Frontal cortex (tissue), 4 donors: ENCODE measurements at places on chromosomes 5 and 9.

- DNase-seq, result no peak
These were observed 122.7 kb upstream of the TNC start for GRCh38 chr9:115240676-115241075.

DNA sequence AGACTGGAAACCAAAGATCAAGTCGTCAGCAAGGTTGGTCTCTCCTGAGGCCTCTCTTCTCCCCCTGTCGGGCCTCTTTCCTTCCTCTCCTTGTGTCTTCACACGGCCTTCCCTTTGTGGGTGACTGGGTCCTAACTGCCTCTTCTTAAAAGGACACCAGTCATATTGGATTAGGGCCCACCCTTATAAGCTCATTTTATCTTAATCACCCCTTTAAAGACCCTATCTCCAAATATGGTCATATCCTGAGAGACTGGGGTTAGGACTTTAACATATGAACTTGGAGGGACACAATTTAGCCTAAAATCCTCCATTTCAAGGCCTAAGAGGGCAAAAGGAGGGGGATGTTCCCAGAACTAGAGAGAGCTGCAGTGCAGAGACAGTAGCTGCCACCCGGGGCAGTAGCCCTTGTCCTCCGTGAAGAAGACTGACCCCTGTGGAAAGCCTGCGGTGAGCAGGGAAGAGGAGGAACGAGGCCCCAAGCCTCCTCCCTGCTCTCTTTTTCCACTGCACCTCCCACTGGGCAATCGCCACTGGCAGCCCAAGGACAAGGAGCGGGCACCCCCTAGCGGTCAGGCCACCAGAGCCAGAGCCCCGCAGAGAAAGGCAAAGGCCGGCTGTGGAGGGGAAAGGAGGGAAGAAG is 34.9 kb downstream of the CFAP90 start:
- peak; percentile 44 for DNase-seq

DNA sequence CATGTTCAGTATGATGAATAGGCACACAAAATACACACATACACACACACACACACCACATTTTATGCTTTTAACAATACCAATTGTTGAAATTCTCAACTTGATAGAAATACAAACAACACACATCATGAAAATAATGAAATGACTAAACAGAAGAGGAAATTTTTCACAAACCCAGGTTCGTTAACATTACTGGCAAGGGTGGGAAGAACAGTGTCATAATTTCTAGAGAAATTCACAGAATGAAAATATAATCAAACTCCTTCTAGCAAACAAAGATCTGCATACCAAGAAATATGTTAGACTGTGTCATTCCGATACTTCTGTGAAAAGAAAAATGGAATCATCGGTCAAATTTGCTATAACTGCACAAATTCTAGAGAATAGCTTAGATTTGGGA is 41.9 kb downstream of the ST8SIA4 start:
- DNase-seq, result no peak

- no peak for DNase-seq
These were observed 466.4 kb downstream of the ZNF608 start for GRCh38 chr5:124280079-124280478.

GRCh38 chr9:83154821-83155220 is 91.9 kb upstream of the RASEF start:
- DNase-seq, result no peak

GRCh38 chr5:135997673-135998335 is 31.0 kb upstream of the TGFBI start:
- DNase-seq, result no peak

- no peak for DNase-seq
These were observed 643 bp downstream of the PLEKHG4B start for GRCh38 chr5:92401-93220.

GRCh38 chr5:92378966-92379611 is 996.0 kb upstream of the ARRDC3 start:
- no peak for DNase-seq

DNA sequence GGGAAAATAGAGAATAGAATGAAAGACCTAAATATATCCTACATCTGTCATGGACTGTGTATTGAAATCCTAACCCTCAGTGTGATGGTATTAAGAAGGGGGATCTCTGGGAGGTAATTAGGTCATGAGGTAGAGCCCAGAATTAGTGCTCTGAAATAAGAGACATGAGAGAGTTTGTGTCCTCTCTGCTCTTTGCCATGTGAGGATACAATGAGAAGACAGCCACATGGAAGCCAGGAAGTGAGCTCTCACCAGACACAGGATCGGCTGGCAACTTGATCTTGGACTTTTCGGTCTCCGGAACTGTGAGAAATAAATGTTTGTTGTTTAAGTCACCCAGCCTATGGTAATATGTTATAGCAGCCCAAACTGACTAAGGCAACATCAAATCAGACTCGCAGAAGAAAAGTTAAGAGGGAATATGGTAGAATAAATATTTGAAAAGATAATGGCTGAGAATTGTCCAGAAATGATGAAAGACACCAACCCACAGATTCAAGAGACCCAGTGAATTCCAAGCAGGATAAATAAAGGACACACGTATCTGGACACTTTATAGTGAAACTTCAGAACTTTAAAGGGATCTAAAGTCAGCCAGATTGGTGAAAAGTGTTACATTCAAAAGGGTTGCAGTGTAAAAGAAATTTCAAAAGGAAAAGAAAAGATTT is 12.7 kb upstream of the SLC36A1 start:
- no peak for DNase-seq

GRCh38 chr5:172697123-172698121 is 56.4 kb downstream of the NEURL1B start:
- peak; percentile 87 for DNase-seq

DNA sequence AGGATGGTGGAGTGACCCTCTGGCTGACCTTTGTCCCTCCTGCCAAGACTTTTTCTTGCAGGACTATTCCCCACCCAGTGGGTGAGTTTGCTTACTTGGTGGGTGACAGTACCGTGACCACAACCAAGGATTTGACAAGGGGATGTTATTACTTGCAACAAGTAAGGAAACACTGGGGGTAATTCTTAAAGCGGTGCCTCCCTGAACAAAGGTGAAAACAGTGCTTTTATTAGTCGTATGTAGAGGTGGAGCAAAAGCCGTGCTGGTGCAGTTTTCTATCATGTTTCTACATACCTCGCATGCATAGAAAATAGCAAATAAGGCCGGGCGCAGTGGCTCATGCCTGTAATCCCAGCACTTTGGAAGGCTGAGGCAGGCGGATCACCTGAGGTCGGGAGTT is 41.0 kb upstream of the KDM4C start:
- no peak for DNase-seq

GRCh38 chr9:134591573-134591981 is 50.0 kb upstream of the COL5A1 start:
- no peak for DNase-seq

DNA sequence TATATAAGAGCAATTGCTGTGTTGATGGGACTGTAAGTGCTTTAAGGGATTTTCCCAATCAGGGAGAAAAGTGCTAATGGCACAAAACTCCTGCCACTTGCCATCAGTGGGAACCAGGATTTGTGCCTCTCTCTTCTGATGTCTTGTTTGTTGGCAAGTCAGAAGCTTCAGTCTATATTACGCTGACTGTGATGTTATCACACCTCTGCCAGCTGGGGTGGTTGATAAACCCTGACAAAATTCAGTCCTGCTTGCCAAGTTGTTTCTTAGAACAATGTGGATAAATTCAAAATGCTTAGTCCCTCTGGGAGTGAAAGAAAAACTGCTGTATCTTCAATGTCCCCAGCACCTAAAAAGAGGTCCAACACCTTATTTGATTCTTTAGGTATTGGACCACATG is 161.4 kb upstream of the FBXL7 start:
- DNase-seq, result no peak

DNA sequence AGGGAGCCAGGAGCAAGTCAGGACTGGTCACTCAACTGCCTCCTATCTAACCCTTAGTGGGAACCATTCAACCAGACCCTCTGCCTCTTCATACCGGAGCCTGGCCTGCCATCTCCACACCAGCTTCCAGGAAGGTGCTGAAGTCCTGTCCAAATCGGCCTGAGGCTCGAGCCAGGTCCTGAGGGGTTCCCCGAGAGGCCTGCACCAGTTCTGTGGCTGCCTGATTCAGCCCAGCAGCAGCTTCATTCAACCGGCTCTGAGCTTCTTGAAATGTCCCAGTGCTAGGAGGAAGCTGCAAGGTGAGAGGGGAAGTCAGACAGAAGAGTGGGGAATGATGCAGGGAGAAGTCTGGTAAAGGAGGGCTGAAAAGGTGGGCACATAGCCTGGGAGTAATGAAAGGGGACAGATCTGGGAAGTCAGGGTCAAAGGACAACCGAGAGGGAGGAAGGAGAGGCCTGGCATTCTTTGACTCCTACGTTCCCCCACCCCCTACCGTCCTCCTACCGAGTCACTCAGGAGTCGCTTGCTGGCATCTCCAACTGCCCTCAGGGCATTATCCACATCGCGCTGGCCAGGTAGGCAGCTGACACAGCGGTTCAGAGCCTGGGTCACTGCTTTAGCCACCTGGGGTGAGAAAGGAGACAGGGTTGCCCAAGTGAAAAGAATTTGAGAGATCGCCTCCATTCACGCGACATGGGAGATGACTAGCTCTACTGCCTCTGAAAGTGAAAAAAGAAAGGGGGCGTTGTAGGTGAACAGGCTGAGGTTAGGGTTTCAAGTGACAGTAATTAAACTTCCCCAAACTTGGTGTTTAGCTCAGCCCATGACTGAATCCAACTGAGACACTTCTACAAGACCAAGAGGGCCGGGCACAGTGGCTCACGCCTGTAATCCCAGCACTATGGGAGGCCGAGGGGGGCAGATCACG is 20.2 kb downstream of the TLN1 start:
- no peak for DNase-seq

DNA sequence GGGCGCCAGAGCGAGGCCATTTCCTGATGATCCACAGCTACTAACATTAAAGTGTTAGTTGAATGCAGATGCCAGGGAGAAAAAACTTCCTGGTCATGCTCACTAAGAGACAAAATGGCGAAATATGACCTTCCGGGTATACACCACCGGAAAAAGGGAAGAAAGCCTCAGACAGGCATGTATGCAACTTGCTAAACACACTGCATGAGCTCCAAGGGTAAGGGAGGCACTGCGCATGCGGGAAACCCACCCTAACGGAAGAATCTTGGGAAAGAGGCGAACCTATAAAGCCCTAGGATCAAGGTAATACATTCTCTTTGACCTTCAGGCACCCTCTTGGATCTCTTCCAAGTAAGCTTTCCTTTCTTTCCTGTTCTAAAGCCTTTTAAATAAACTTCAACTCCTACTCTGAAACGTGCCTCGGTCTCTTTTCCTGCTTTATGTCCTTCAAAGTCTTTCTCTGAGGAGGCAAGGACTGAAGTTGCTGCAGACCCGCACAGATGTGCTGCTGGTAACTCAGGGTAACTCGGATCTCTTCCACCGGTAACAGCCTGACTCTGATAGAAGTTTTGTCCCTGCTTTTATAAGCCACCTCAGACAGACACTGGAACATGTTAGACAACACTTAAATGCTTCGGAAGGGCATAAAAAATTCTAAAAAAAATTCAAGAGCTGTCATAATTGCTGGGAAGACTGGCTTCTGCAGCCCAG is 64.9 kb downstream of the DTWD2 start:
- DNase-seq, result no peak

GRCh38 chr9:69757996-69758675 is 1.7 kb downstream of the PTAR1 start:
- no peak for DNase-seq

DNA sequence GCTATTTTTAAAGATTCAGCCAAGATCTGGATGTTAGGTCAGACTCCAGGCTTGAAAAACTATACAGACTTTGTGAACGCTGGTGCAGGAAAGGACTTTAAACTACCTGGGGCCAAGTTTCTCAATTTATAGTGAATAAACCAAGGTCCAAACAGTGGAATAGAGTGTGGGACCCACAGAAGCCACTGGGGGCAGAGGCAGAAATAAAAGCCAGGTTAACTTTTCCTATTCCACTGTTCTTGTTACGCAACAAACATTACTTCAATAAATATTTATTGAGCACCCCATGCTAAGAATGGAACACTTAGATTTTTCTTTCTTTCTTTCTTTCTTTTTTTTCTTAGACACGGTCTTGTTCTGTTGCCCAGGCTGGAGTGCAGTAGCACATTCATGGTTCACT is 11.0 kb upstream of the HAVCR1 start:
- DNase-seq, result no peak

- DNase-seq, result no peak
These were observed 30.5 kb upstream of the HAPLN1 start for GRCh38 chr5:83751201-83751600.

- no peak for DNase-seq
These were observed 35.6 kb upstream of the SMU1 start for GRCh38 chr9:33112094-33112493.

DNA sequence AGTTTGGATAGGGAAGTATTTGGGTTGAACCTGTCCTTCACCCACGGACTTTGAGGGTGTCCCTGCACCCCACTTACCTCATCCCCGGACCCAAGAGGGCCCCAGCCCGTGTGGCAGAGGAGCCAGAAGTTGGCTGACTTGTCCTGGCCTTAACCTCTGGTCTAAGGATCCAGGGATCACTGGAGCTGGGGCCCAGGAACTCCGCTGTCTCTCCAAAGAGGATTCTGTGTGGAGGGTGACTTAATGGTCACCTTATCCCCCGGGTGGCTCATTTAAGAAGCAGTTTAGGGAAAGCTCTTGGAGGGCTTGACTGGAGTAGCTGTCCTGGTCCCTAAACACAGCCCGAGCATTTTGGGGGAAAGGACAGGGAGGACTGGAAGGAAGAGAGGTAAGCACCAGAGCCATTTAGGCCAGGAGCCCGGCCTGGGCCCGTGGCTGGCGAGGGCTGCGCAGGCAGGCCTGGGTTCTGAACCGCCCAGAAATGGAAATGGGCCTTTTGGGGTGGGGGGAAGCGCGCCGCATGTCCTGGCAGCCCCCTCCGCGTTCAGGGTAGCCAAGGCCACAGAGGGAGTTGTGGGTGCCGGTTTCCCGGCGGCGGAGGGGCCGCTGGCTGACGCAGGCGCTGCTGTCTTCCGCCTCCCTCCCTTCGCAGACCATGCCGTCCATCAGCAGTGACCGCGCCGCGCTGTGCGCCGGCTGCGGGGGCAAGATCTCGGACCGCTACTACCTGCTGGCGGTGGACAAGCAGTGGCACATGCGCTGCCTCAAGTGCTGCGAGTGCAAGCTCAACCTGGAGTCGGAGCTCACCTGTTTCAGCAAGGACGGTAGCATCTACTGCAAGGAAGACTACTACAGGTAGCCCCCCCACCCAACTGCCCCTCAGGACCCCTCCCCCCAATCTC is 2.0 kb downstream of the LHX2 start:
- no peak for DNase-seq

- DNase-seq, result no peak
These were observed 102.3 kb upstream of the GRIN3A start for GRCh38 chr9:101840694-101841188.

DNA sequence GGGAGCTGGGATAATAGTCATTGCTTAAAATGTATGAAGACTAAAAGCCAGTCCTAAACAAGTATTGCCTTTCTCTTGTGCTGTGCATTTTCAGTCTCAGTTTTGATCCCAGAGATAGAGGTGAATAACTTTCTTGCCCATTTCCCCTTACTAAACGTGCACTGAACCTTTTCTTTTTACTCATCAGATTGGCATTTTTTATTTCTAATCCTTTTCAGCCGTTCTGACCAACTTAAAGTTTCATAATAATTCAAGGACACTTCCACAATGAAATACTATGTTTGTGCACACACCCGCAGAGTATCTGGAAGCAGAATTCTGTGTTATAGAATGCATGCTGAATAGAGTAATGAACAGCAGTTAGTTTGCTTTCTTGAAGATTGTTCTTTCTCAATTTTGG is 343.6 kb downstream of the LRRC70 start:
- no peak for DNase-seq

GRCh38 chr5:136143312-136143711 is 10.7 kb downstream of the SMAD5 start:
- DNase-seq, result no peak

- no peak for DNase-seq
These were observed 12.1 kb downstream of the RHOBTB3 start for GRCh38 chr5:95743232-95743631.

- DNase-seq, result no peak
These were observed 118.3 kb downstream of the NR6A1 start for GRCh38 chr9:124652615-124653393.
